Activated CD4-positive, alpha-beta T cell treated with anti-CD3 and anti-CD28 coated beads, Interleukin-2, amount 50 U/mL, for 24 hours (primary cell): ENCODE measurements at places on chromosomes 6 and 20.

GRCh38 chr6:74549746-74550145, 656.1 kb downstream of the COL12A1 start:
- no peak for DNase-seq

DNA sequence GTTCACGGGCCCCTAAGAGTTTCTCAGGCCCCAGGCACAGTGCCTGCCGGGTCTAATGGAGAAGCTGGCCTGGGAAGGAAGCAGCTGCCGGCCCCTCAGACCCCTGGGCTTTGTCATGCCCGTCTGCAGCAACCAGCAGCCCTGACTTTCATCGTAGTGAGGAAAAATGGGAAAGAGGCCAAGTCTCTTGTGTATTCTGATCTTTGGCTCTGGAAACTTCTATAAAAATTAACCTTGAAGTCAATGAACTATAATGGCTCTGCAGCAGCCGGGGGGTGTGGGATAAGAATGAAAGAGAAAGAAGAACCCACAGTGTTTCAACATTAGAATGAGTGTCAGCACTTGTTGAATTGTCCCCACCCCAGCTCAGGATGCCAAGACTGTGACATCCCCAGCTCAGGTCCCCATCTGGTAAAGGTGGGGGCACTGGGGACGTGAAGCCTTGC, 12.9 kb downstream of the TGM2 start:
- no peak for DNase-seq

DNA sequence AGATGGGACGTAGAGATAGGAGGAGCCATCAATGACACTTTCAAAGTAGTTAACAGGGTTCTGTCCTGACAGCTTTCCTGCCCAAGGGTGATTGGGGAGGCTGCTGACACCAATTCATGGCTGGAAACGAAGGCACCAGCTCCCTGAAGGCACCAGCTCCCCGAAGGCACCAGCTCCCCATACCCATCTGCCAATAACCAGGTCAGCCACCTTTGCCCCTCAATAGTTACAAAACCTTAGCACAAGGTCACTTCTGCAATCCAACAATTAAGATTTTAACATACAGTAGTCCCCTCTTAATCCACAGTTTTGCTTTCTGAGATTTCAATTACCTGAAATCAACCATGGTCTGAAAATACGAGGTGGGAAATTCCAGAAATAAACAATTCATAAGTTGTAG, 51.7 kb downstream of the ELOVL5 start:
- DNase-seq: no peak

DNA sequence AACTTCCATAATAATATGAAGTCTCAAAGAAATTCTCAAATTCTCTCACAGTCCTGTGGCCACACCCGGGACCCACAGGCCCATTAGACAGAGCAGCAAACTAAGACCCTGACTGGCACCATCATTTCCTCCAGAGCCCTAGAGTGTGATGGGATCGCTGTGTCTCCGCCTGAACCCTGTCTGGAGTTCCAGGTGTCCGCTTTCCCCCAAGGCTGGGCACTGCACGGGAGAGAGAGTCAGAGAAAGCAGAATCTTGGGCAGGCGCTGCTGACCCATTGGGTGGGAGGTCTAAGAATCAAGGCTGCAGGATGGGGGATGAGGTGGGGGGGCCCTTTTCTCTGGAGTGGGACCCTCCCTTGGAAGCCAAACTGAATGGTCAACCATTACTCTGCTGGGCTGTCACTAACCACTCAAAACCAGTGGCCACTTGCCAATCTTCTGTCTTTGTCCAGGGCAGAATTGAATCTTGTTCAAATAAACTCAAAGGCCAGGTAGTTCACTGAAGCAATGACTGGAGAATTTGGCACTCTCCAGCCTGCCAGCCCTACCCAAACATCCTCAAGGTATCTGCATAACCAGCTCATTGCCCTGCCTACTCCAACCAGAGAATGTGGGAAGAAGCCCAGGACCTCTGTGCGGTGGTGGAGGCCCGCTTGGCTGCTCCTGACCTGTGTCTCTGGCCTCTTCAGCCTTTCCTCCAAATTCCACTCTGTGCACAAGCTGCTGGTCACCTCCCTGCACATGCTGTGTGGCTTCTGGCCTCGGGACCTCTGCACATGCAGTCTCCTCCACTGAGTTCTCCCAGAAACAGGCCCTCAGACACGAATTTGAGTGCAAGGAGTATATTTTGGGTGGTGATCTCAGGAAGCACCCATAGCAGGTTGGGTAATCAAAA, 141.1 kb downstream of the CEBPB start:
- DNase-seq: no peak

DNA sequence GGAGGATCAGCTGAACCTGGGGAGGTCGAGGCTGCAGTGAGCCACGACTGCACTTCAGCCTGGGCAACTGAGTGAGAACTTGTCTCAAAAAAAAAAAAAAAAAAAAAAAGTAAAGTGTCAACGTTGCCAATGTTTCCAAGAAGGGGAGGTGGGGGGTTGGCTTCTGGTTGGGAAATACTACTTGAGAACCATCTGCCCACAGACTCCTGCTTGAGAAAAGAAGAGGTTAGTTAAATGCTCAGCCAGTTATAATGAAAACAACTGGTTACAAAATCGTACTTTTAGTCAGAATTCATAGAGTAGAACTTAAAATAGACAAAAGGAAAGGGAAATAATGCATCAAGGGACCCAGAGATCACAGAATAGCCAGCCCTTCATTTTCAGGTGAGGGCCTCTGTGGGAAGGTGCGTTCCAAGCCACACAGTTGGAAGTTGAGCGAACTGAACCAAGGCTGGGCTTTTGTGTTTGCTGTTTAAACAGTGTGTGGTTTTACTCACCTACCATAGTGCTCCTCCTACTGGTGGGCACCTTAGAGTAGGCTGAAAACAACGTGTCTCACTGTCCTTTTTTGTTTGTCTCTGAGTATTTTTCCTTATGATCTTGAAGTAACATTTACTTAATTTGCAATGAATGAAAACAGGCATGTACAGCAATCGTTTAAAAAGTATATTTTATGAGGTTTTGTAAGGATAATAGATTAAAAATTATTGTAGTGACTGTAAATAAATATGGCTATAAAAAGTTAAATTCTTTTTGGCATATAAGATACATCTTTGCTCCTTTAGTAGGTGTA, 200.7 kb downstream of the BCAS1 start:
- peak; percentile 75 for DNase-seq

- DNase-seq: no peak
Observed at GRCh38 chr20:57548177-57549058, 12.5 kb upstream of the PCK1 start.
